Fibroblast of skin of right biceps (primary cell): ENCODE measurements at places on chromosomes 12 and 14.

- DNase-seq = no peak
Measured at GRCh38 chr12:67572492-67572891, 76.1 kb upstream of the DYRK2 start.

DNA sequence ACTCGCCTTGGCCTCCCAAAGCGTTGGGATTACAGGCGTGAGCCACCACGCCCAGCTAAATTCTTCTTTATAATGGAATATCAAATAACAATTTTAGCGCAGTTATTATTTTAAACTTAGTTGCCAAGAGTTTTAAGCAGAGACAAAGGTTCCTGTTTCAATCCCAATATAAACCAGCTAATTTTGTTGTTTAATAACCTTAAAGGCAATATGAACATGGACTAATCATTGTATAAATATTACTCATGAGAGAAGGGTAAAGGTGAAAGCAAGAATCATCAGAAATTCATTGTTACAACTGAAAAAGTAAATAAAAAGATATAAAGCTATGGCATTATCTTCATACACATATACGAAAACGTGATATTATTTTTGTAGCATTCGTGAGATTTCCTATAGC is 8.2 kb downstream of the DTD2 start:
- no peak for DNase-seq

GRCh38 chr12:115763982-115764621 is 513.4 kb downstream of the MED13L start:
- DNase-seq = no peak

DNA sequence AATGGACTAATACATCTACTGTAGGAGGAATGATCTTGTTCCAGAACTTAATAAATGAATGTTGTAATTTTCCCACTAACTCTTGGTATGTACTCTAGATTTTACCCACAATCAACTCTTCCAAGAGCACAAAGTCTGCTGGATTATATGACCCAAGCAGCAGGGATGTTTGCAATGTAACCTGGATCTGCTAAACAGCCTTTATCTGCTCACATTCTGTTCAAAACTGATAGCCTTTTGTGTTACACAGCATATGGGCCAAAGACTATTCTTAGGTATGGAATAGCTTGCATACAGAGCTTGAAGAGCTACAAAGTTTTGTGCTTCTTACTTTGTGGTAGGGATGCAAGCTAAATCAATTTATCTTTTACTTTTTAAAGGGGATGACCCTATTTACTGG is 213.7 kb upstream of the DCN start:
- DNase-seq = no peak

DNA sequence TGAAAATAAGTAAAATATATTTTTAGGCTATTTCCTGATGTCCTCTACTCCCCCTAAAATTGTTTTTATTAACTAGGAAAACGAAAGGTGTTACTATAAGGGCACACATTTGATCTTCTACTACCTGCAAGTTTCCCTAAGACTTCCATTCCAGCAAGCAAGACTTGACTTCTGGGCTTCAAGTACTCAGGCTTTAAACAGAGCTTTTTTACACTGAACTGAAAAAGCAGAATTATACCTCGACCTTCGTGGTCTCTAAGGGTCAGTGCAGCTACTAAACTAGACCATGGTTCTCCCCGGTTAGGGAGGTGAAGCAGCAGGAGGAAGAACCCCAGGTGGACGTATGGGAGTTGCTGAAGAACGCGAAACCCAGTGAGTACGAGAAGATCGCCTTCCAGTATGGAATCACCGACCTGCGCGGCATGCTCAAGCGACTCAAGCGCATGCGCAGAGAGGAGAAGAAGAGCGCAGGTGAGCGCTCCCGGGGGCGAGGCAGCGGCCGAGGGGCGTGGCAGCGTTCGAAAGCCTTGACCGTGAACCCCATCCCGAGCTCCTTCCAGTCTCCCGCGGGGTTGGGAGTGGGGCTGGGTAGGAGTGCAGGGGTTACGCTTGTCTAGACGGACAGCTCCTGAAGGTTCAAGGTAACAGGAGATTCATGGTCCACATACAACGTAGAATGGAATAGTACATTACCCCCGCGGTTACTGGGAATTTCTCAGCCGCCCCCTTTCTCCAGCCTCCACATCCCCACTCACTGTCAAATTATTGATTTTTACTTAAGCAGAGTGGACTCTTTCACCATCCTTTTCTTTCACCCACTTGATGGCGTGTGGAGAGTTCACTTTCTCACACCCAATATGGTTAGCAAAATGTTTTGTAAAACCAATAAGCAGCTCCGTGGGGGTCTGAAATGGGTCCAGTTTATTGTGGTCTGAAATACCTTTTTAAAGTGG is 47.6 kb downstream of the MYBPC1 start:
- DNase-seq = no peak
